ENCODE measurements at places on chromosomes 3 and 15. TPM values are rescaled to one million over a fixed set of nuclear protein-coding genes. Genes with fewer than 3 reads are reported as not detected.

P2RY1 gene
- 10.9 TPM for polyA plus RNA-seq

WDR93 gene
- polyA plus RNA-seq = 0.30 TPM

CASR gene
- polyA plus RNA-seq = 1.9 TPM

ANO10 gene
- polyA plus RNA-seq = 21.5 TPM

TTC21A gene
- polyA plus RNA-seq = 5.8 TPM

MINAR1 gene
- 0.99 TPM for polyA plus RNA-seq

ZDHHC19 gene
- polyA plus RNA-seq = 0.42 TPM

SLC28A2 gene
- polyA plus RNA-seq = 16.8 TPM

UBE3A gene
- 54.5 TPM for polyA plus RNA-seq

TNFAIP8L3 gene
- polyA plus RNA-seq = 3.8 TPM

LRRK1 gene
- 4.2 TPM for polyA plus RNA-seq

NLGN1 gene
- 3.6 TPM for polyA plus RNA-seq

CCR2 gene
- polyA plus RNA-seq = 1.3 TPM

SI gene
- polyA plus RNA-seq = 722 TPM

RSL24D1 gene
- polyA plus RNA-seq = 78.8 TPM

GALNT15 gene
- 0.78 TPM for polyA plus RNA-seq

CFAP100 gene
- polyA plus RNA-seq = 0.45 TPM

VEPH1 gene
- polyA plus RNA-seq = 0.63 TPM

CEP19 gene
- 2.7 TPM for polyA plus RNA-seq

UBA7 gene
- 60.4 TPM for polyA plus RNA-seq

SLC9C1 gene
- 0.33 TPM for polyA plus RNA-seq

SLC22A13 gene
- polyA plus RNA-seq = 0.34 TPM

SLC51A gene
- polyA plus RNA-seq = 29.6 TPM

COL6A6 gene
- polyA plus RNA-seq = 7.6 TPM

SERINC4 gene
- polyA plus RNA-seq = 0.42 TPM

C15orf62 gene
- 5.4 TPM for polyA plus RNA-seq

FRMD4B gene
- polyA plus RNA-seq = 15.7 TPM

SLC27A2 gene
- 29.6 TPM for polyA plus RNA-seq

NPAP1 gene
- polyA plus RNA-seq = 0.36 TPM

ANKRD63 gene
- polyA plus RNA-seq = 0.16 TPM

ECE2 gene
- polyA plus RNA-seq = 1.4 TPM

TIMP4 gene
- polyA plus RNA-seq = 0.91 TPM

BMF gene
- 9.2 TPM for polyA plus RNA-seq

GHRL gene
- polyA plus RNA-seq = 19.9 TPM

FSD2 gene
- 0.07 TPM for polyA plus RNA-seq

LTK gene
- 14.7 TPM for polyA plus RNA-seq

PIERCE2 gene
- polyA plus RNA-seq = 2.3 TPM

CCRL2 gene
- polyA plus RNA-seq = 11.3 TPM

ST3GAL6 gene
- 7.7 TPM for polyA plus RNA-seq

P3H2 gene
- 9.3 TPM for polyA plus RNA-seq

NAALADL2 gene
- polyA plus RNA-seq = 6.5 TPM

FEM1B gene
- 49.3 TPM for polyA plus RNA-seq

GOLGA6B gene
- polyA plus RNA-seq = 0.07 TPM

GOLGA8N gene
- 20.7 TPM for polyA plus RNA-seq

TMEM212 gene
- polyA plus RNA-seq = not detected

ANKRD34C gene
- polyA plus RNA-seq = not detected

RSRC1 gene
- polyA plus RNA-seq = 22.4 TPM

ROPN1B gene
- 0.19 TPM for polyA plus RNA-seq

Data from large intestine (tissue), 12 donors.